ENCODE measurements at places on chromosomes 6 and 20.

DNA sequence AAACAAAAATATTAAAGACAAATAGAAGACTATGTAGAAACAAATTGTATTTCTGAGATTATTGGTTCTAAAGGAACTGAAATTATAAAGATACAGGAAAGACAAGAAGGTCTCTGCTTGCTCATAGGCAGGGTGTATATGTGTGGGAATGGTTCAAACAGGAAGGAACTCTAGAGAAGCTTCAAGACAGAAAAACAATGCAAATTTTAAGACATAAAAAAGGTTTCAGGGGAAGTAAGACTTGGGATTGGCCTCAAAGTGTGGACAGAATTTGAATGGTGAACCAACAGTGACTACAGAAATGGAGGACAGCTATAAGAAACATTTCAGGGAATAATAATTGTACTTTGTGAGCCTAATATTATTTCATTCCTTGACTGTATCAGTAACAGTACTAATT, 50.3 kb downstream of the OR2B2 start:
- no peak for DNase-seq

GRCh38 chr6:150099953-150100352, 31.0 kb upstream of the ULBP3 start:
- no peak for DNase-seq

GRCh38 chr6:30465595-30466306, 23.6 kb upstream of the HLA-E start:
- no peak for DNase-seq

DNA sequence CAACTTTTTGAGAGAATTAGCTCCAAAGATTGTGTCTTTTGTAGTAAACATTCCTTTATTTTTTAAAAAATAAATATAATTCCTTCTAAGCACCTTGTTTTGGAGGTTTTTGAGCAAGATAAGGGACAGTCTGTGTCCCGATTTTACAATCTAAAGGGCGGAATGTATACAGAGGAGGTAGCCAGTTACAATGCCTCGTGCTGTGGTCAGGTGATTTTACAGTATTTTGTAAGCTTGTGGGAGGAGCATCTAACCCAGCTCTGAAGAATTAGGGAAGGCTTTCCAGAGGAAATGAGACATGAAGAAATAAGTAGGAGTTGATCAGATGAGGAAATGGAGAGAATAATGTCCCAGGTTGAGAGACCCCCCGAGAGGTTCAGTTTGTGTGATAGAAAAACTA, 1.3 kb downstream of the HINT3 start:
- DNase-seq: no peak

- DNase-seq: no peak
Observed at GRCh38 chr20:19876828-19877460, 118.9 kb downstream of the RIN2 start.

DNA sequence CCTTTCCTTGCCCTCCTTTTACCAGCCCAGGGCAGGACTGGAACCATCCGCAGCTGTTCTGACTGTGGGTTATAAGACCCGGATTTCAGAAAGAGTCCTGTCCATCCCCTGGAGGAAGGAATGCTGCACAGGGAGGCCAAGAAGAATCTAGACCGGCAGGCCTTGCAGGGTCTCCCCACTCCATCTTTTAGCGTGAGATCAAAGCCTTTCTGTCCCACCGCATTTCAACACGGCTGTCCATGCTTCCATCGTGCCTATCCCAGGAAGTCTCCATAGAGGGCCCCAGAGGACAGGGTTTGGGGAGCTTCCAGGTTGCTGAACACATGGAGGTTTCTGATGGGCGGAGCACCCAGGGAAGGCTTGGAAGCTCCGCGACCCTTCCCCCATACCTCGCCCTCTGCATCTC, 79.3 kb upstream of the AGPAT4 start:
- DNase-seq: no peak

GRCh38 chr6:43673444-43674084, 14.0 kb downstream of the MRPS18A start:
- no peak for DNase-seq

GRCh38 chr6:34143884-34144580, 1.9 kb downstream of the GRM4 start:
- DNase-seq: peak; percentile 27

- DNase-seq: no peak
Observed at GRCh38 chr6:1416191-1416760, 26.9 kb downstream of the FOXF2 start.

- no peak for DNase-seq
Observed at GRCh38 chr20:13213335-13213734, 7.7 kb upstream of the ISM1 start.
